Activated CD4-positive, alpha-beta memory T cell treated with anti-CD3 and anti-CD28 coated beads, Interleukin-2, amount 10 ng/mL, durations not matched to agents 7 days and 5 days (primary cell): ENCODE measurements at places on chromosomes 11 and 22. TPM values are rescaled to one million over a fixed set of nuclear protein-coding genes. Genes with fewer than 3 reads are reported as not detected.

GRCh38 chr22:30827646-30828045 lies 133.0 kb downstream of the OSBP2 start:
- DNase-seq, result no peak

- DNase-seq, result no peak
These were observed 4.1 kb downstream of the NEU3 start for GRCh38 chr11:74992852-74993251.

OPCML gene
- total RNA-seq, result not detected

DKK3 gene
- total RNA-seq, result not detected
